ENCODE measurements at places on chromosomes 5 and 9.

GRCh38 chr5:123450640-123451039 lies 27.4 kb upstream of the CEP120 start:
- no peak for DNase-seq

DNA sequence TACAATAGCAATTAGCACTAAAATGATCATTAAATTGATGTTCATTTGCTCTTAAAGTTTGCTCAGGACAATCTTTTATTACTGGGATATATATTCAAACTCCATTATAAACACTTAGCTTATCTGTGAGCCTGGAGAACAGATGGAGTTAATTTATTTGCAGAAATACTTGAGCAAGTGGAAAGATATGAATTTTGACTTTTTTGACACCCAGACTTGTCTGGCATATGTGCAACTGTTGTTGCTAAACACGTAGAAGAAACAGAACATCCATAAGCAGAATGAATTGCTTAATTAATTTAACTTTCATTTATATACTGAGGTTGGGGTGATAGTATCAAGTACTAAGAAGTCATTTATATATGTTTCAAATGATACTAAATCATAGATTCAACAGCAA lies 820.7 kb upstream of the TYRP1 start:
- DNase-seq = no peak

GRCh38 chr9:1340390-1340789 lies 290.2 kb downstream of the DMRT2 start:
- DNase-seq = no peak

- DNase-seq = no peak
Measured at GRCh38 chr9:26779062-26779461, 113.5 kb downstream of the CAAP1 start.

- DNase-seq = no peak
Measured at GRCh38 chr5:179596421-179596820, 27.1 kb downstream of the HNRNPH1 start.

Measured in HEK293T (cell line).